ENCODE measurements at places on chromosomes 2 and 18. TPM values are rescaled to one million over a fixed set of nuclear protein-coding genes. Genes with fewer than 3 reads are reported as not detected.
A peak's percentile ranks its signal among the peaks of the same experiment; 100 is the strongest.

- no peak for DNase-seq
Observed at GRCh38 chr2:100211521-100211920, 69.1 kb upstream of the AFF3 start.

The LIMS2 gene
- total RNA-seq = 6.2 TPM

DNA sequence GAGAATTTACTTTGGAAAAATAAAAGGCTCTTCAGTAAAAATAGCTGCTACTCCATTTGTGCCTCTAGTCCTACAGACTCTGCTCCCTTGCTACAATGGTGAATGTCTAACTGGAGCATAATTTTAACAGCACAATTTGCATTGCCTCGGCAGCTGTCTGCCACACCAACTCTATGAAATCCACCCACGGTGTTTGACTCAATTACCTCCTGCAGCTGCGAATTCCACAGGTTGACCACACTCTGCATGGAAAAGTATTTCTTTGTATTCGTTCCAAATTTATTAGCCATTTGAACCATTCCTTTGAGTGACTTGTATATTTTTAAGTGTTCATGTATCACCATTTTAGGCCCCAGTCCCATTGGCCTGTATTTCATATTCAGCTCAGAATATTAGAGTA, 182.1 kb upstream of the CCDC68 start:
- no peak for DNase-seq

The HTRA2 gene
- total RNA-seq = 70.3 TPM

The IL1A gene
- 0.05 TPM for total RNA-seq

DNA sequence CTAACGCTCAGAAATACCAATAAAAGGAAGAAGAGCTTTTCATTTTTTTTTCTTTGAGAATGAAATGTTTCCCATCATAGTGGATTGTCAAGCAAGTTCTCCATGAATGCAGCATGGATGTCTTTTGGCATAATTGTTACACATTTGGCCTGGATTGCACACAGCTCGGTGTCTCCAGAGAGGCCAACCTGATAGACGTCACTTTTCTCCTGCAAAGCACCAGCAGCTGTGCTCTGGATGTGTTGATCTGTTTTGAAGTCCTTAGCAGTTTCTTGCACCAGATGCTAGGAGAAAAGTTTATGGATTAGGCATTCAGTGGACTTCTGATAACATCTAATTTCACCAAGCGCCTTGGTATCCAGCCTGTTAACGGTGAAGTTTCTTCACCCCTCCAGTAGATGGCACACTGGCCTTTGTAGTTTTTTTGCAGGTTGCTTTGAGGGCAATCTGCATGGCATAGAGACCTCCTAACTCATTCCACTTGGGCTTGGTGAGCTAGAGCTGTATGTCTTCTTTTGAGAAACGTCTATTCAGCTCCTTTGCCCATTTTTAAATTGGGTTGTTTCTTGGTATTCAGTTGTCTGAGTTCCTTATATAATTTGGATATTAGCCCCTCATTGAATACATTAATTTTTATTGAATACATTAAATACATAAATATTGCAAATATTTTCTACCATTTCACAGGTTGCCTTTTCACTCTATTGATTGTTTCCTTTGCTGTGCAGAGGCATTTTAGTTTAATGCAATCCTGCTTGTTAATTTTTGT, 59.7 kb downstream of the PTH2R start:
- DNase-seq = peak; percentile 45
